NCI-H2171 (cell line): ENCODE measurements at places on chromosomes 2 and 18.

DNA sequence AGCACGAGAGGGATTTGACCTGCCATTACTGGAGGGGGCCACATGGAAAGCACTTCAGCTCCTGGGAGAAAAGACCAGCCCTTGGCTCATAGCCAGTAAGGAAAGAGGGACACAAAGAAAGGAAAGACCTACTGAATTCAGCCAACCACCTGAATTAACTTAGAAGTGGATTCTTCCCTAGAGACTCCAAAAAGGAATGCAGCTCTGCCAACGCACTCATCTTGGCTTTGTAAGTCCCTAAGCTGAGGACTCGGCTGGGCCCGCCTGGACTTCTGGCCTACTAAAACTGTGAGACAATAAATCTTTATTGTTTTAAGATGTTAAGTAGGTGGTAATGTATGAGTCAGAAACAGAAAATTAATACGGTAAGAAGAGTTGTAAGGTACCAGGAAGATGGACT lies 11.5 kb downstream of the ATF2 start:
- no peak for DNase-seq

GRCh38 chr2:229586746-229587705 lies 127.3 kb downstream of the DNER start:
- no peak for DNase-seq

DNA sequence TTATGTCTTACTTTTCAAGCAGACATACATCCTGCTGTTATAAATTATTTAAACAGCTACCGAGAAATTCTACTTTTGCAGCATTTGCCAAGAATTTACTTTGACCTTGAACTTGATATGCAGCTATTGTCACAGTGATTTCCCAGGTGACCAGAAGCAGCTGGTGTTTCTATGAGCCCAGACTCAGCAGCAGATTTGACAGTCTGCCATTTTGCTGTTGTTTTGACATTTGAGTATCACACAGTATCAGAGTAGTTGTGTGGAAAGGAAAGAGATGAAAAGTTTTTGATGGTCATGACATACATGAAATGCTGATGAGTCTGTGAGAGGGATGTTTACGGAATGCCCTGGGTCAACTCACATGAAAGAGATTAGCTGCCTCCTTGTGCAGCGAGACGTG lies 6.6 kb upstream of the CCDC195 start:
- peak; percentile 58 for DNase-seq

GRCh38 chr2:159459279-159459678 lies 157.1 kb downstream of the BAZ2B start:
- no peak for DNase-seq

DNA sequence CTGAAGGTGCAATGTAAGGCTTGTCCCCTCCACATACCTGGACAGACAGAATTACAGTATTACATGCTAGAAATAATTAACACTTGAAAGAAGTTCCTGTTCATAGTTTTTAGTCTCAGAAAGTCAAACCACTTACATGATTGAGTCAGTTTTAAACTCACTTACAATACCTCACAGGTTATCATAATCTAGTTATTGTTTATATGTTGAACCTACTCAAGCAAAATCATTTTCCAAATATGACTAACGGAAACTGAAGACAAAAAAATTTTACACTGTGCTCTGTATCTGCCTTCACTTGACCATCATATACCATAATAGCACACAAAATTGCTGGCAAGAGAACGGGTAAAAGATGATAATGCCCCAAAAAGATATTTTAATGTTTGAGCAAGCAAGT lies 78.5 kb downstream of the ATL2 start:
- no peak for DNase-seq
